CD4-positive, alpha-beta T cell treated with Interleukin-2 at 100 ng/mL for 4 hours (primary cell): ENCODE measurements at places on chromosomes 16 and 17.

DNA sequence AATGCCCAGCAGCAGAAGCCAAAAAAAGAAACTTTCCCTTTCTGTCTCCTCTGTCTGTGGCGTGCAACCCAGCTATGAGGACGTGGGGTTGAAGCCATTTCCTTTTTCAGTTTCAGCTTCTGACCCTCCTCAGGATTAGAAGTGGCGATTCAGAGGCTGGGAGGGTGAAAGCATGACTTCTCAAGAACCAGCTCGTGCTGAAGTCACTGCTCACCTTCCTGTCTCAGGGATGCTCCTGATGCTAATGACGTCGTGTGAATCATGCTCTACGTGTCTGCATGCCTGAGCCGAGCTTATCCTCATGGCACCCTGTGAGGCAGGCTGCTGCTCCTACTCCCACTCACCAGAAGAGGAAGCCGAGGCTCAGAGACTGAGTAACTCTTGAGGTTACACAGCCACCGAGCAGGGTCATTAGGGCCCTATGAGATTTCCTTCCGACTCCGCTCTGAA, 5.7 kb upstream of the LPO start:
- no peak for DNase-seq

GRCh38 chr16:49936791-49937190, 80.9 kb upstream of the ZNF423 start:
- no peak for DNase-seq

DNA sequence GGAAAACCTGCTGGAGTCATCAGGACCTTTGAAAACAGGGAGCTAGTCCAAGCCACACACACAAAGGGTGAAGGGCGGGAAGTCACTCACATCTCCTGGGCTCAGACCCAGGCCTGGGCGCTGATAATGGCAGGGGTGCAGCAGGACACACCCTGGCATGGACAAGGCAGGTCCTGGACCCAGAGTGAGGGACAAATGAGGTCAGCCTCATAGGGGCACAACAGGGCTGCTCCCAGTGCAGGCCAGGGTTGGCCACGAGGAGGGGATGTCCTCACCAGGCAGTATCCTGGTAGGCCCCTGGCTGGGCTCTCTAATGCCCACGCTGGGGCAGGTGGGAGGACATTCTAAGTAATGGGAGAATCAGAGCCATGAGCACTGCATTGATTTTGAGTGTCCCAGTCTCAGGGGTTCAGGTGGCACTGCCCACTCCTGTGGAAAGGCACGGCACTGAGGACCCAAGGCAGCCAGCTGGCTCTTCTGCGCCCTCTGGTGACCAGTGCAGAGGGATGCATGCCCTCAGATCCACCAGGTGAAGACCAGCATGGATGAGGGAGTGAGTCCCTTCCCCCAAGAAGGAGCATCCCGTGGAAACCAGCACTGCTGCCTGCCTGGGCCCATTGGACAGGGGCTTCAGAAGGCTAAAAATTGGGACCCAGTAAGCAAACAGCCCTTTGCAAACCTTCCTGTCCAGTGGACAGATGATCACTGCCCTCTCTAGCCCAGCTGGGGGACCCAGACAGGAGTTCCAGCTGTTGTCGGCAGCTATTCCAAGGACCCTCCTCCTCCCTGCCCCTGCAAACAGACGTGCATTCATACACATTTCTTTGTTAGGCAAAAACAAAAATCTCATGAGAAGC, 23.4 kb upstream of the SREBF1 start:
- peak; percentile 76 for DNase-seq

DNA sequence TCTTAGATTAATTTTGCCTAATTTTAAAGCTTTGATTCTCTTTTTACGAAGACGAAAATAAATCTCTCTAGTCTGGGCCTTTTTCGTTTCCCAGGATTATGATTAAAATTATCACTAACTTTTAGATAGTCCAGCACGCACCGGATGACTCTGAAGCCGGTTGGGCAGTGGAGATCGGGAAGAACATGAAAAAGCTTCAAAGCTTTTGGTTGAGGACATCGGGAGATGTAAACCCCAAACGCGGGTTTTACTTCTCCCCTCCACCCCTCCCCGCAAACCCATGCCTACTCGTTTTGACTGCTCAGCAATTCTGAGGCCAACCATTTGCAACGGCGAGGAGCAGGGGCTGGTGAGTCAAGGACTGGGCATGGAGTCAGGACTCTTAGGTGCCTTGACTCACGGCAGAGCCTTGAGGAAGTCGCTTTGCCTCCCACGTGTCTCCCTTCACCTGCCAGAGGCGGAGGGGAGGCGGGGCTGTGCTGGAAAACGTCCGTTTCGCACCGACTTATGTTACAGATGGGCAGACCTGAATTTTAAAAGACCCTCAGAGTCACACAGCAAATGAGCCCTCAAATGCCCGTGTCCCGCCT, 989 bp upstream of the DUSP14 start:
- DNase-seq: peak; percentile 72

- no peak for DNase-seq
These were observed 206.4 kb upstream of the ZKSCAN2 start for GRCh38 chr16:25464058-25464457.

DNA sequence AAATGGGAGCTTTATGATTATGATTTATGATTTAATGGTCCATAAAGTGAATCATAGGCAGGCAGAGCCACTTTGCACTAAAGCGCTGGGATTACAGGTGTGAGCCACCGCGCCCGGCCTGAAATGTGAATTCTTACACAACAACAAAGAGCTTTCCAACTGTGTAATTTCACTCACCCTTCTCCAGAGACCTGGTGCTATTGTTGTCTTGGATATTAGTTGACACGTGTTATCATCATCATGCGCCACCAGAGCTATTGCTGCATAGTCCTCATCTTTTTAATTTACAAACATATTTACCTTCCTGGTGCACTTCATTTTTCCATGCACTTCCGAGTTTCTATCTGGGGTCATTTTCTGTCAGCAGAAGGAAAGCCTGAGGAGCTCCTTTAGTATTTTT, 4.8 kb upstream of the UTS2R start:
- DNase-seq: no peak

DNA sequence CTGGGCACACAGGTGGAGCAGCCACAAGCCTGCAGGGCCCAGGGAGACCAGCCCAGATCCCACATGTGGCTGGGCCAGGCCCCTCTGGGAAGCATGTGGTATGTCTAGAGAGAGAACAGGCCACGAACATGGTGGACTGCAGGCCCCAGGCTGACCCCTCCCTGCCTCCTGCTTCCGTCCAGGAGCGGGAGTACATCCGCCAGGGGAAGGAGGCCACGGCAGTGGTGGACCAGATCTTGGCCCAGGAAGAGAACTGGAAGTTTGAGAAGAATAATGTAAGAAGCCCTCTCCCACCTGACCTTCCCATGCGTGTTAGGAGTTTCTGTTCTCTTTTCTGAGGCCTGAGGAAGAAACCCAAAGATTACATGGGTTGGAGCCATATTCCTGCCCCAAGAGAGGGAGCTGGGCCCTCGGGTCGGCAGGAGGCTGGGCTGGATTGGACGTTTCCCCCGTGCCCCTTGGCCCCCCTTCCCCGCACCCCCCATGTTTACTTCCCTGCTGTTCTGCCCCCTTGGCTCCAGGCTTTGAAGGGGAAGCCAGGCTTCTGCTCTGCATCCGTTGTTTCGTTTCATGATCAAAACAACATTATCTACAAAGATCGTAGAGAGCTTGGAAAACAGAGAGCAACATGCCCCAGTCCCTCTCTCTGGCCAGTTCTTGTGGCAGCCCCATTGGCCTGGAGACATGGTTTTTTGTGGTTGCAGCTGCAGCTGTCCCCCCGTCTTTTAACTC, 5.7 kb upstream of the TCAP start:
- DNase-seq: no peak

- no peak for DNase-seq
These were observed 41.4 kb downstream of the FOXK2 start for GRCh38 chr17:82560802-82561428.

DNA sequence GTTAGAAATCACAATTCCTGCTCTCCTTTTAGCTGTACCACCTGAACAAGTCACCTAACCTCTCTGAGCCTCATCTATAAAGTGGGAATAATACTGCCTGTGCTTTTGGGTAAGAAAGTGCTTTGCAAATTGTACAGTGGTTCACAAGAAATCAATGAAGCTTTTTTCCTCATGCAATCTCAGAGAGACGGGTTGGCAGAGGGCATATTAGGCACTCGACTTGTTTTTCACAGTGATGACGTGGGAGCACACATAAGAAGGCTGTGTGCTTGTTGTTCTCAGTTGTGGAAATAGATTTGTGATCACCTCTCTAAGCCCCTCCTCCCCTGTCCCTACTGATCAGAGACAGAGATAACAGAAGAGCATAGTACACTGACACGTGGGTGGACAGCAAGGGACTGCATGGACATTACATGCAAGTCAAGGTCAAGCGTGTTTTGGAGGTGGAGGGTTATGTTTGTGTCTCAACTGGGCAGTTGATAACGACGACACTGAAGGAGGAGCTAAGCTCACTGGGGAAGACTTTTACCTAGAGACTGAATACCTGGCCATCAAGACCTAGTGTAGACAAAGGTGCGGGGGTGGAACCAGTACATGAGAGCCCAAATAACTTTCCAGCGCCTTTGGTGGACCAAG, 1.7 kb upstream of the GPT2 start:
- no peak for DNase-seq

DNA sequence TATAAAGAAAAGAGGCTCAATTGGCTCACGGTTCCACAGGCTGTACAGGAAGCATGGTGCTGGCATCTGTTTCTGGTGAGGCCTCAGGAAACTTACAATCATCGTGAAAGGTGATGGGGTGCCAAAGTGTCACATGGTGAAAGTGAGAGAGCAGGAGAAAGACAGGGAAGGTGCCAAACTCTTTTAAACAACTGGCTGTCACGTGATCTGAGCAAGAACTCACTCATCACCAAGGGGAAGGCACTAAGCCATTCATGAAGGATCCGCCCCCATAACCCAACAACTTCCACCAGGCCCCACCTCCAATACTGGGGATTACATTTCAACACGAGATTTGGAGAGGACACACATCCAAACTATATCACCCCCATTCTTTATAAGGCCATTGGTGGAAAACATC, 28.4 kb upstream of the HS3ST2 start:
- no peak for DNase-seq

GRCh38 chr16:58031016-58031800, 5.7 kb downstream of the MMP15 start:
- no peak for DNase-seq

- DNase-seq: no peak
These were observed 20.7 kb upstream of the IL21R start for GRCh38 chr16:27381236-27381635.

GRCh38 chr16:9351841-9352434, 260.5 kb downstream of the HAPSTR1 start:
- DNase-seq: no peak
